Posterior vena cava (tissue), 2 donors: ENCODE measurements at places on chromosomes 1 and 21. TPM values are rescaled to one million over a fixed set of nuclear protein-coding genes. Genes with fewer than 3 reads are reported as not detected.

DNA sequence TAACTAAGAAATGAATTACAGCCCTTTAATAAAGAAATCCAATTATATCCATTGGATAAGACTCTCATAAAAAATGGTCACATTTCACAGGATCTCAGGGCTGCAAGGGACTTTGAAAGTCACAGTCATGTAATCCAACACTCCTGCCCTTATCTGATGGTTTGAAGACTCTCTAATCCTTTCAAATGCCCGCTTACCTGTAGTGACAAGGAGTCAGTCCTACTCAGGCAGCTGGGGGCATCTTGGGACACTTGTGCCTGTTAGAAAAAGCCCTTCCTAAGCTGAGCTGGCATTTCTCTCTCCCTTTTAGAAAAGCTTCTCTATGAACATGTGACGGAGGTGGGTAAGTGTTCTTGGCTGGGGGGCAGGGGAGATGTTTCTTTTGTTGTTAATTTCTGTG, 11.0 kb upstream of the ZNF691 start:
- DNase-seq, result no peak

DNA sequence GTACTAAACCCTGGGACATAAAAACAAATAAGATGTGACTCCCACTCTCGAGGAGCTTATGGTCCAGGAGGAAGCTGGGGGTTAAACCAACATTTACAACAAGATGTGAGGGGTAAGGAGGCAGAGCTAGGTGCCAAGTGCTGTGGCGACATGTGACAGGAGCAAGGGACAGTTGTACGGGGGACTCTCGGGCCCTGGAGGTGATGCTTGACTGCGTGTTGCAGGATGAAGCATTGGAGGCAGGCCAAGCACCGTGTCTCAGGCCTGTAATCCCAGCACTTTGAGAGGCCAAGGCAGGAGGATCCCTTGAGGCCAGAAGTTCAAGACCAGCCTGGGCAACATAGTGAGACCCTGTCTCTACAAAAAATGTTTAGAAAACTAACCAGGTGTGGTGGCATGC, 36.8 kb downstream of the ATP5PO start:
- peak; percentile 56 for DNase-seq

DNA sequence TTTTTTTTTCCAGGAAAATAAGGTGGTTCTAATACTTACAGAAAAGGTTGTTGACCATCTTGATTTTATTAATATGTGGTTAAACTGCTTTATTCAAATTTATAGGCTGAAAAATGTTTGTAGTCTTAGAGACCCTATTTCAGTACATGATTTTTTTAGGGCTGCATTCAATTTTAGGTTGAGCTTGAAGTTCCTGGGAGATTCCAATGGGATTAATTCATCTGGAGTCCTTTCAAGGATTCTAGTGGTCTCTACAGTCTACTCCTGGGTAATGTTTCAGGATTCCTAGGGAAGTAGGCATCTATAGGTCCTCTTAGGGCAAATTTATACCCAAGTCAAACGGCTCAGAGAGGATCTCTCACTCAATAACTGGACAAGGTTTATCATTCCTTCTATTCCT, 126.7 kb downstream of the HMCN1 start:
- DNase-seq, result no peak

AUNIP gene
- not detected for total RNA-seq

DNA sequence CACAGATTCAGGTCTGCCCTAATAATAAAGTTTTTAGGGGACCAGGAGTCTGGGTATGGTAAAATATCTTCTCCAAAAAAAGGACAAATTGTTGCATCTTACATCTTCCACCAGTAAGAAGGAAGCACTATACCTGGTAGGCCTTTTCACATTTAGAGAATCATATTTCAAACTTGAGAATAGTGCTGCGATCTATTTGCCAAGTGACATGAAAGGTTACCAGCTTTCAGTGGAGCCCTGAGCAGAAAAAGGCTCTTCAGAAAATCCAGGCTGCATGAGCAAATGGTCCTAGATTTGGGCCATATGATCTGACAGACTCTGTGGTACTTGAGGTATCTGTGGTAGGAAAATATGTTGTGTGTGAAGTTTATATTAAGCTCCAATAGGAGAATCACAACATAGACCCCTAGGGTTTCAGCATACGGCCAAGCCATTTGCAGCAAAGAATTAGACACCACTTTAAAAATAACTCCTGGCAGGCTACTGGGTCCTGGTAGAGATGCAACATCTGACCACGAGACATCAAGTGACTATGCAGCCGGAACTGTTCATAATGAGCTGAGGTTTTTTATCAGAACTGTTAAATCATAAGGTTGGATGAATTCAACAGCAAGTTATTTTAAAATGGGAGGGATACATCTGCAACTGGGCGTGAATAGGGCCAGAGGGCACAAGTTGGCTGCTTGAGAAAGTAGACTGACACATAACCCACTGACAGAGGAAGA, 38.6 kb upstream of the CCDC190 start:
- DNase-seq, result no peak

RSPO1 gene
- total RNA-seq, result 0.60 TPM

DNA sequence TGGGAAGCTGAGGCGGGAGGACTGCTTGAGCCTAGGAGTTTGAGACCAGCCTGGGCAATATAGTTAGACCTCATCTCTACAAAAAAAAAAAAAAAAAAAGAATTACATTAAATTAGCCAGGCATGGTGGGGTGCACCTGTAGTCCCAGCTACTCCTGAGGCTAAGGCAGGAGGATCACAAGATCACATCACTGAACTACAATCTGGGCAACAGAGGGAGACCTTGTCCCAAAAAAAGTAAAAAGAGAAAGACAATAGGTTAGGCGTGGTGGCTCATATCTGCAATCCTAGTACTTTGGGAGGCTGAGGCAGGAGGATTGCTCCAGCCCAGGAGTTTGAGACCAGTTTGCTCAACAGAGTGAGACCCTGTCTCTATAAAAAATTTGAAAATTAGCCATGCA, 130.3 kb downstream of the TIAM1 start:
- no peak for DNase-seq

DNA sequence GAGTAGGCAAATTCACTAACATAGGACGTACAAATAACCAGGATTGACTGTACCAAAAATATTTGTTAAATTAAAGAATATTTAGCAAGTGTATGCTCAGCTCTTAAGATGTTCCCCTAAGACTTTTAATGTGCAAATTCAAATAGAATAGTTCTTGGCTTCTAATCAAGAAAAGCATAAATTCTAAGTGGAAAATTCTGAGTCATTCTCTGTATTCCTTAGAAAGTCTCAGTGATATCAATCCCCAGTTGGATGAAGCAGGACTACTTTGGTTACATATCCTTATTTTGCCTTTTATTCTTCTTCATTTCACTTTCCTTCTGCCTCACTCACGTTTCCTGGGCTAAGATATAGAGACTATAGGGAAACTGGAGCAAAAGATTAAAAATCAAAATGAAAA, 130.2 kb downstream of the IFI44 start:
- DNase-seq, result no peak

KCNQ4 gene
- total RNA-seq, result 11.4 TPM

ZSCAN20 gene
- total RNA-seq, result 5.7 TPM

- DNase-seq, result no peak
Measured at GRCh38 chr1:34696981-34697380, 57.9 kb upstream of the GJB5 start.

DNA sequence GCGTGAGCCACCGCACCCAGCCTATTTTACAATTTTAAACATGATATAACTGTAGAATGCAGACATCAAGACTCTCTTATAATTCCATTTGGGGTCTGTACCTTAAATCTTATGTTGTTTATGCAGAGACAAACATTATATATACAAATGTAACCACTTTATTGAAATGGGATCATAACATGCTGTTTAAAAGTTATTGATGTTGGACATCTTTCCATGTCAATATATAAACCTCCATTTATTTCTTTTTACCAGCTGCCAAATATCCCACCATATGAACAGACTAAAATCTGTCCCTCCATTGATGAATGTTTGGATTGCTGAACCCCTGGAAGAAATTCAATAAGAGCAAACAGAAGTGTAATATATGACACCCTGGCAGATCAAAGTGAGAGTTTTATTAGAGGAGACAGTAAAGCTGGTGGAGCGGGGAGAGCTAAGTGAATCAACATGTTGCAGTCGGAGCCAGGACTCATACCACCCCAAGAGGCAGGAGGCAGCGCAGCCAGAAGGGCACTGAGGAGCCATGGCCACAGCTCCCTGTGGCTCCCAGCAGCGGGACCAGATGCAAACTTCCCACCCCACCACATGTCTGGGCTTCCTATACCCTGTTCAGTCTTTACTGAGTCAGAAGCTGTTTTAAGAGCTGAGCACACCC, 4.7 kb upstream of the PCSK9 start:
- DNase-seq, result no peak

DNA sequence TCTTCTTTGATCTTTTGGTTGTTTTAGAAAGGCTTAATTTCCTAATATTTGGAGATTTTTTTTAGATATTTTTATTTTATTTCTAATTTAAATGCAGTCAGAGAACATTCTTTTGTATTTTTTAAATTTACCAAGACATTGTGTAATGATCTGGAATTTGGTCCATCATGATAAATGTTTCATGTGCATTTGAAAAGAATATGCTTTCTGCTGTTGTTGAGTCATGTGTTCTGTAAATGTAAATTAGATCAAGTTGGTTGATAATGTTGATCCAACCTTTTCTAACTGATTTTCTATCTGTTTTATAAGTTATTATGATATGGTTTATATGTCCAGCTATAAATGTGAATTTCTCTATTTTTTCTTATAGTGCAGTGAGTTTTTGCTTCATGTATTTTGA, 19.8 kb downstream of the UTS2 start:
- DNase-seq, result no peak

DNA sequence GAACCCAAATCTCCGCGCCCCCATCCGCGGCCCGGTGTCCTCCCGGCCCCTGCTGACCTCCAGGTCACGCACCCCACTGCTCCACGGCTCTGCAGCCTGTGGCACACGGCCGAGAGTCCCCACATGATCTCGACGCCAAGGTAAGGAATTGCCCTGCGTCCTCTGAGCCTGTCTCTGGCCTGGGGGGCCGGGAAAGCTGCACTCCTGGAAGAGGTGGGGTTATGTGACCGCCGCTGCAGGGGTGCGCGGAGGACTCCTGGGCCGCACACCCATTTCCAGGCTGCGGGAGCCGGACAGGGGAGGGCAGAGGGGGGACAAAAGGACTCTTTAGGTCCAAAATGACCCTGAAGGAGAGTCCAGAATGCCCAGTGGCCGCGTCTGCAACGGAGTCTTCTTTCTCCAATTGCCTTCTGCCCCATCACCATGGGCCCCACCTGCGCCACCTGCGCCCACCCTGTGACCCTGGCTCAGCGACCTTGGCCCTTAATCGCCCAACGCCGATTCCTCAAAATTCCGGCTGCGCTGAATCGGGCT, 997 bp upstream of the SIM2 start:
- no peak for DNase-seq

CREB3L4 gene
- 5.3 TPM for total RNA-seq

GRCh38 chr1:185069202-185069772, 23.9 kb downstream of the RNF2 start:
- no peak for DNase-seq

TFAP2E gene
- total RNA-seq, result 0.81 TPM

CRYAA gene
- total RNA-seq, result not detected

TCHH gene
- 0.23 TPM for total RNA-seq

GRCh38 chr1:169484683-169485430, 887 bp downstream of the SLC19A2 start:
- peak; percentile 86 for DNase-seq

PCAT6 gene
- total RNA-seq, result 1.7 TPM

DNA sequence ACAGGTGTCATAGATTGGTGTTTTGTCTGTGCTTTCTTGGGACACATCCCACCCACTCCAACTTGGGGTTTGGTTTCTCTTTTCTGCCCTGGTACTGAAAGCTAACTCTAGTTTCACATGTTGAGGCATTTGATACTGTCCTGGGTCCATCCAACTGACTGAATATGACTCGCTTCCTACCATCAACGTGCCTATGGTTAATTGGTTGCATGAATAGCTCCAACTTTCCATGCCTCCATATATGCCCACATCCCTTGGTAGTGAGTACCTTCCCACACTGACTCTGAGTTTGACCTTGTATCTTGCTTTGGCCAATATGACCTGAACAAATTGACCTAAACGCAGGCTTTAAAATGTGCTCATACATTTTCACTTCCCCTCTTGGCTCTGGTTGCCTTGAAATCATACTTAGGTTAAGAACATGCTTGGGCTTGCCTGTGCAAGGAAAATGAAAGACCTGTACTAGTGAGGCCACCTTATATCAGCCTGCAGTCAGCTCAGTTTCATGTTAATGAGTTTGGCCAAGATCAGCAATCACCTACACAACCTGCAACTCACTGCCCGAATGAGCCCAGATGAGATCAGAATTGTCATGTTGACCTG, 81.0 kb upstream of the KCNK2 start:
- DNase-seq, result no peak

DNA sequence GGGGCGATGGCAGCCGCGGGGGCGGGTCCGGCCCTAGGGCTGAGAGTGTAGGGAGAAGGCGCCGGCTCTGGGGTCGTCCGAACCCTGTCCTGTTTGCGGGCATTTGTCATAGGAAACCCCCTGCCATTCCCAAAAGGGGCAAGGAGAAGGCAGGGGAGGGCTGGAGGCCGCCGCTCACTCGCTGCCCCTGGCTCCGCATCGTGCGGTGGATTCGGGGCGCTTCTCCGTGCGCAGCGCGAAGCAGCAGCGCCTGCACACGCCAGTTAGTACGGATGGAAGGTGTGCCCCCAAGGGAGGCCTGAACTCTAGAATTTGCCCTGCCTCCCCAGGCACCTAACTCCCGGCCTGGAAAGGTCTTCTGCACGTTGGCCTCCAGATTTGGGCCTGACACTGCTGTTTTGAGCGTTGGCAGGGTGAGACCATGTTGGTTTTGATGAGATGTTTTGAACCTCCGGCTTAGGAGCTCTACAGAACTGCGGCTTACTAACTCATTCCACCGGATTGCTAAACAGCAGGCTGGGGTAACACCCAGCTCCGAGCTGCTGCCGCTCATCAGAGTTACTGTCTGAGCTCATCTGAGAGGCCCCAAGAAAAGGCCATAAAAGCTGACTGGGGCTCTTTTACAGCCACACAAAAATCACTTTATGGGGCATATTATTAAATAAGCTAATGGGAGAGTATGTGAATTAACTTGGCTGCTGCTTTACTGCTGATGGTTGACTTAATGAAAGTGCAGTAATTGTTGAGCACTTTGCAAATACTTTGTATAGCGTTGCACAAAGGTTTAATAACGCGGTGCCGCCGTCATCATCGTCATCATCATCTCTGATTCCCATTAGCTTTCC, 987 bp downstream of the GPR137B start:
- no peak for DNase-seq

RNF207 gene
- 8.7 TPM for total RNA-seq

DNA sequence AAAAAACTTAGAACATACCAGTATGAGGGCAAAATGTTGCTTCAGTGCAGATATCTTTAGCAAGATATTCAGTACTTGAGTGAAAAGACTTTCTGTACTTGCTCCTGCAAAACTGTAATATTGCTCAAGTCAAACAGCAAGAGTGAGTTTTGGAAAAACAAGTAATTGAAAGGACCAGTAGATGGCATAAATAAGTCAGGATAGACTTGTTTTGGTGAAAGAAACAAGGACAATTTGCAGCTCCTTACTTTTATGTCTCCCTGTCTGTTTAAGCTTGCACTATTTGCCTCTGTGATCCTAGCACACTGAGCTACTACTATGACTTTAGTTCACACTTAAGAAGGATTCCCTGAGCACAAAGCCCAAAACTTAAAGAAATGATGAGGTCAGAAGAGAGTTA, 39.1 kb downstream of the IFI44 start:
- no peak for DNase-seq

CAMTA1 gene
- total RNA-seq, result 65.1 TPM
